ENCODE measurements at places on chromosomes 5 and 9.

GRCh38 chr5:76290321-76290757 lies 112.7 kb upstream of the IQGAP2 start:
- DNase-seq = no peak

GRCh38 chr9:77770340-77770739 lies 122.2 kb upstream of the GNA14 start:
- DNase-seq = no peak

DNA sequence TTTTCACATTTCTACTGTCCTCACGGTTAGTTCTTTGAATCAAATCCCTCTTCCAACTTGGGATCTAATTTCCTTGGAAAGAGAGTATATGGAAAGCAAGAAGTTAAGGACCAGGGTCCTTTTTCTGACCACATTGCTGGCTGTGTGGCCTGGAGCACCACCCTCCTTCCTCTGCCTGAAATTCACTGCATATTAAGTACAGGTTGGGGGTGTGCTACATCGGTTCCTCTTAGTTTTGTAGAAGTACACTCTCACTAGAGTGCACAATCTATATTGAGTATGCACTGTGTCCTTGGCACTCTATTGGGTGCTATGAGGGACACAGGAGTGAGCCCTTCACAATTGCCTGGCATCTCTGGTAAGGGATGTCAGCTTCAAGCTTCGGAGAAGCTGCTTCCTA lies 53.8 kb upstream of the KLF9 start:
- no peak for DNase-seq

DNA sequence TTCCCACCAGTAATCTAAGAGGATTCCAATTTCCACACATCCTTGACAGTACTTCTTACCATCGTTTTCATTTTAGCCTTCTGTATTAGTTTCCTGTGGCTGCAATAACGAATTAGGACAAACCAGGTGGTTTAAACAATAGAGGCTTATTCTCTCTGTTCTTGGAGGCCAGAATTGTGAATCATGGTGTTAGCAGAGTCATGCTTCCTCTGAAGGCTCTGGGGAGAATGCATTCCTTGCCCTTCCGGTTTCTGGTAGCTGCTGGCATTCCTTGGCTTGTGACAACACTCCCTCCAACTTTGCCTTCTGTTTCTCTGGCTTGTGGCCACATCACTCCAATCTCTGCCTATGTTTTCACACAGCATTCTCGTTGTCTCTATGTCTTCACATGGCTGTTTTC lies 23.5 kb downstream of the RIGI start:
- peak; percentile 86 for DNase-seq

- DNase-seq = no peak
Measured at GRCh38 chr5:159345336-159345735, 15.0 kb upstream of the IL12B start.

- peak; percentile 89 for DNase-seq
Measured at GRCh38 chr9:73149371-73150067, 2.1 kb upstream of the ANXA1 start.

Measured in cardiac fibroblast (primary cell).